ENCODE measurements at places on chromosomes 6 and 20. TPM values are rescaled to one million over a fixed set of nuclear protein-coding genes. Genes with fewer than 3 reads are reported as not detected.

PLCB1 gene
- 15.2 TPM for total RNA-seq

KIAA1755 gene
- 0.66 TPM for total RNA-seq

UBE3D gene
- 7.1 TPM for total RNA-seq

OPN5 gene
- total RNA-seq, result not detected

PNPLA1 gene
- total RNA-seq, result not detected

TNNC2 gene
- total RNA-seq, result 0.12 TPM

PLAGL1 gene
- total RNA-seq, result 11.4 TPM

RCAN2 gene
- total RNA-seq, result 1.5 TPM

SYNDIG1 gene
- total RNA-seq, result 0.33 TPM

ATRN gene
- total RNA-seq, result 46.0 TPM

TCP11 gene
- total RNA-seq, result 0.25 TPM

DACT2 gene
- not detected for total RNA-seq

All from uterine smooth muscle cell (primary cell).